ENCODE measurements at places on chromosomes 7 and 10.
A peak's percentile ranks its signal among the peaks of the same experiment; 100 is the strongest.

DNA sequence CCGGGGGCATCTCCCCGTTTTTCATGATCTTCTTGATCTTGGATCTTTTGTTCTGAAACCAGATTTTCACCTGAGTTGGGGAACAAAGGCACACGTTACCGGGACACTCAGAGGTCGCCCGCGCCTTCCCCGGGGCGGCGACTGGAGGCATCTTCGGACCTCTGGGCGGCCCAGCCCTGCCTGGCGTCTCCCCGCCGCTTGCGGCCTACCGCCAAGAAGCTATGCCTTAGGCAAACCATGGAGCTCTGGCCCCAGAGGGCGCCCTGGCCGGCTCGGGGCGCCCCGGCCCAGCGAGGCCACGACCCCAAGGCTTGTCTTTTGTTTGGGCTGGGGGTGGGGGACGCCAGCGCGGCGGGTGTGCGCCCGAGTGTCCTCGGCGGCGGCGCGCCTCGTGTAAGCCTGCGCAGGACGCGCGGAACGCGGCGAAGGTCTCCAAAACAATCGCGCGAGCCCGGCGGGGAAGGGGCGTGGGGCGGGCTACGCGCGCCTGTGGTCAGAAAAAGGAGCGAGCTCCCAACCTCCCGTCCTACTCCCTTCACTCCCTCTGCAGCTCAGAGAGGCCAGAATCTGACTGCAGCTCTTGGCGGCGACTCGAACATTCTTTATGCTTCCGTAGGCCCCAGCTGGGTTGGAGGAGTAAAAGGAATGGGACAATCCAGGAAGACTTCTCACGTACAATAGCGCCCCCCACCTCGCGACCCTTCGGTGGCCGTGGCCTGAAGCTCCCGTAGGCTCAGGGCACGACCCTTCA, 3.5 kb downstream of the DLX5 start:
- no peak for DNase-seq

GRCh38 chr10:105149371-105149891, 508.3 kb downstream of the SORCS3 start:
- no peak for DNase-seq

DNA sequence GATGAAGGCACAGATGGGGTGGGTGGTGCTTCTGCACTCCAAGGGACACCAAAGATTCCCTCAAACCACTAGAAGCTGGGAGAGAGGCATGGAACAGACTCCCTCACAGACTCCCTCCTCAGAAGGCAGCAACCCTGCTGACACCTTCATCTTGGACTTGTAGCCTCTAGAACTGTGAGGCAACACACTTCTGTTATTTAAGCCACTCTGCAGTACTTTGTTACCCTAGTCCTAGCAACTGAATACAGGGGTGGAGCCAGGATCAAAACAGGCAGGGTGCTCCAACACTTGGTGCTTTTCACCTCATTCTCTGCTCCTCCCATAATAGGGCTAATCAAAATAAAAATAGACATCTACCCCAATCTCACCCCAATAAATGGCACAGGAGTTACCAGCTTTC, 2.3 kb upstream of the GSTO1 start:
- no peak for DNase-seq

DNA sequence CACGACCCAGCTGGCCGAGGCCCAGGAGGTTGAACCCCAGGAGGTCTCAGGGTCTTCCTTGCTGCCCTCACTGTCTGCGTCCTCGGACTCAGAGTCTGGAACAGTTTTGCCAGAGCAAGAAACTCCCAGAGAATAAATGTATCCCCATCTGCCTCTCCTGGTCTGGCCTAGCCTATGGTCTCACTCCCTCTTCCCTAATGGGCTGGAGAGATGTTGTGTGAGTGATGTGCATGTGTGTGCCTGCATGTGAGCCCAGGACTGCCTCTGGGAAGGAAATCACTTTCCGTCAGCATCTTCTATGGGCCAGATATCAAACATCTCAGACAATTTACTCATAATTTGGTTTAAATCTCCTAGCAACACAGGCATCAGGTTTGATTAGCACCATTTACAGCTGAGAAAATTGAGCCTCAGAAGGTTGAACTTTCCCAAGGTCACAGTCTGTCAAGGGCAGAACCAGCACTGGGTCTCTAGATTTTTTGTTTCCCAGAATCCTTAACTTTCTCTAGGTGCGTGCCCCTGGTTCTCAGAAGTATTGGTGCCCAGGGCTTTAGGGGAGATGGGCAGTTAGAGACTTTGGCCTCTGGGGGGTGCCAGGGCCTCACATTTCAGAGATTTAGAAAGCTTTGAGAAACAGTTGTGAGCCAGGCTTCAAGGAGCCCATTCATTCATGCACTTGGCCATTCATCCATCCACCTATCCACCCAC, 4.9 kb downstream of the TMEM270 start:
- no peak for DNase-seq

DNA sequence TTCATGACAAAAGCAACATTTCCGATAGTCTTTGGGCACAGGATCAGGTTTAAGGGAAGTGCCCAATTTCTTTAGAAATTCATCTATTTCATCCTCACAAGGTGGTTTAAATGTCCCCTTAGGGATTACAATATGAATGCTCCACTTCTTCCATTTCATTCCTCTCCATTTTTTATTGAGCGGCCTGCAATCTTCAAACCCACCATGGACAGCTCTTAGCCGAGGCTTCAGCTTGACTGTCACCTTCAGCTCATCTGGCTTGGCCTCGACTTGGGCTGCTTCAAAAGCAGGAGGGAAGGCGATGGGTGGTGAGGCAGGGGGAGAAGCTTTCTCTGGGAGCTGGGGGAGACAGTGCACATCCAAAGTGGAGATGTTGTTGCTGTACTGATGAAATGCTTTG, 123.2 kb downstream of the GALNT11 start:
- DNase-seq: no peak

GRCh38 chr10:79137826-79138225, 69.1 kb downstream of the ZMIZ1 start:
- peak; percentile 48 for DNase-seq

- no peak for DNase-seq
Observed at GRCh38 chr10:34826857-34827766, 12.0 kb upstream of the PARD3 start.

DNA sequence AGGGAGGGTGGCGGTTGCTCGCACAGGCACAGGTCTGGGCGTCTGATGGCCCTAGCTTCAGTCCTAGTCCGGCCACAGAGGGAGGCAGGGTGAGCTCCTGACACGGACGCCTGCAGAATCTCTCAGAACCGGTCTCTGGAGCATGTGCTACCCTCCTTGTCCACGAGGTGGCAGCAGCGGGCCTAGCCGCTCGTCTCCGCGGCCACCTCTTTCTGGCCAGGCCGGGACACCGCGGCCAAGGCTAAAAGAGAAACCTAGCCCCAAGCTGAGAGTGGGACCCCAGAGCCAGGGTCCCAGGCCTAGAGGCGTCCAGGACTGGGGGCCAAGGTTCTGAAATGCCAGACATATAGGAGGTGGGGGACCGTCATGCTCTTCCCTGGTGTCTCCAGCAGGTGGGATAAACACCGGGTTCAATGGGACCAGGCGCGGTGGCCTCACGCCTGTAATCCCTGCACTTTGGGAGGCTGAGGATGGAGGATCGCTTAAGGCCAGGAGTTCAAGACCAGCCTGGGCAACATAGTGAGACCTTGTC, 3.2 kb upstream of the LAT2 start:
- peak; percentile 76 for DNase-seq

GRCh38 chr10:91540733-91541132, 92.1 kb downstream of the PPP1R3C start:
- no peak for DNase-seq

GRCh38 chr7:148306759-148307158, 283.8 kb upstream of the C7orf33 start:
- DNase-seq: no peak

GRCh38 chr10:51340845-51341610, 266.7 kb downstream of the PRKG1 start:
- peak; percentile 10 for DNase-seq

DNA sequence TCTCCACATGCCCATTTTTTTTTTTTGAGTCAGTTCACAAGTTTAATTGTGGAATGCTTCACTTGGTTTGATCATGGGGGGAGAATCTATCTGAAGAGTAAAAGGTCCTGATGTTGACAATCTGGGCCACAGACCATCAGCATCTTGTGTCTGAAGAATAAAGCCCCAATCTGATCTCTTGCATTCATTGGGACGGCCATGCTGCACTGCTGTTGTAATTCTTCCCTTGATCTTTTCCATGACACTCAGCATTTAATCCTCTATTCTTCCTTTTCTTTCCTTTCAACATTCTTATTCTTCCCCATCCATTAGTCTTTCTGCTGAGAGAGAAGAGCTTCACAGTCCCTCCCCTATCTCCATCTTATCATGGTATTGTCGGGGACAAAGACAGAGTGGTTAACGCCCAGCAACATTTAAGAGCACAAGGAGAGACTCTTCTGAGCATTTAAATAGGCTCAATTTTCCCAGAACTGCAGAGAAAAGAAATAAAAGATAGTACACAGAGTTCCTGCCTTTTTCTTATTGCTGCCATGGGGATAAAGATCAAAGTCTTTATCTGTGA, 1157.3 kb downstream of the SORCS3 start:
- no peak for DNase-seq

- DNase-seq: no peak
Observed at GRCh38 chr10:128476368-128476725, 350.1 kb upstream of the MKI67 start.

DNA sequence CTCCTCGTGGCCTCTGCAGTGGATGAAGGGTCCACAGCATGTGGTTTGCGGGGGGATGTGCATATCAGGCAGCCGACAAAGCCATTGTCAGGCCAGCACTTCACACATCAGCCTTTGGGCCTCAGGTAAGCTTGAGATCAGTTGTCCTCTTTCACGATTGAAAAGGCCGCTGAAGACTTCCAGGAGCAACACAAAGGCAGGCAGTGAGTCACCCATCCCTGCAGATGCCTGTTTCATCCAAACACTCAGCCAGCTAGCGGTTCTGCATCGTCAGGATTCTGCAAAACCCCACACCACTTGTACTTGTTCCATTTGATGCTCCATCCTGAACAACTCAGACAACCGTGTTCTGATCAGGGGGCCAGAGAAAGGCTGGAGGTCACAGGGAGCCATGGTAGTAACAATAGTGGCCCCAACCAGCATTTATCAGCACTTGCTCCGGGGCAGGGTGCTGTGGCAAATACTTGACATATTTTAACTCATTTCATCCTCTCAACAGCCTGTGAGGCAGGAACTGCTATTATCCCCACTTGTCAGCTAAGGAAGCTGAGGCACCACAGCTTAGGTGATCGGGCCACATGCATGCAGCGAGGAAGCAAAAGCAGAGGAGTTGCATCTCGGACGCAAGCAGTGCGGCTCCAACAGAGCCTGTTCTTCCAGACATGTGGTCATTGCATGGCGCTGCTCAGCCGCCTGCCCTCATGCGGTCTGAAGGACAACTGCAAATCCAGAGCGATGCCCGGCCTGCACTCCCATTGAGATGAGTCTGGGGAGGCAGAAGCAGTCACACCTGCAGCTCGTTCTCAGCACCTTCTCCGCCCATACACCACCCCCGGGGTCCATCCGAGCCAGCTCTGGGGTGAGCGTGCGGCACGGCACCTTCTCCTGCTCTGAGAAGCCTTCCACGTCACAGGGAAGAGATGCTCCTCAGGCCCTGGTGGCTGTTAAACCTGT, 144.9 kb downstream of the PAXIP1 start:
- no peak for DNase-seq

DNA sequence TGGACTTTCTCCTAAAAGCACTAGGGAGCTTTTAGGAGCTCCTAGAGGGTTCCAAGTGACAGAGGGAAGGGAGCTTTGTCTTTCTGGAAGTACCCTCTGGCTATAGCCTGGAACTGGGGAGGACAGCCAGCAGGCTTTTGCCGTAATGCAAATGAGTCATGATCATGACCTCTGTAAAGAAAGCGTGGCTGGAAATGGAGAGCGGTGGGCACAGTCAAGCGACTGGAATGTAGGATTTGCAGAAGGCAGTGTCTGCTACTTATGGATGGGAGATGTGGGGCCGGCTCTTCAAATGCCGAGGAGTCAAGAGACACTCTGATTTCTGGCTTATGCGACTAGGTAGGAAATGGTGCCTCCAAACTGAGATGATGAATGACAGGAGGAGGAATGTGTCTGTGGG, 34.6 kb upstream of the PLPP4 start:
- no peak for DNase-seq

DNA sequence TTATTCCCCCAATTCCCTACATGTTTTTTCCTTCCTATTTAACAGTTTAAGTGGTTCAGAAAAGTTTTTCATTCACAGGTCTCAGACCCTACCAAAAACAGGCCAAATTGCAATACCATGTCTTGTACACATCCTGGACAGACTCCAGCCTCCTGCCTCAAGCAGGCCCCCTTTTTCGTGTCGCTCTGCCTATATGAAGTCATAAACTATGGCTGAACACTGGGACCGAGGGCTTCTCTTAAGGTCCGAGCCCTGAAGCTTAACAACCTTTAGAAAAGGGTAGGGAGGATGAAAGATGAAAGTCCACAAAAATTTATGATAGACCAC, 1.4 kb downstream of the FBXW4 start:
- no peak for DNase-seq

GRCh38 chr7:36264123-36264801, 111.2 kb downstream of the EEPD1 start:
- no peak for DNase-seq

DNA sequence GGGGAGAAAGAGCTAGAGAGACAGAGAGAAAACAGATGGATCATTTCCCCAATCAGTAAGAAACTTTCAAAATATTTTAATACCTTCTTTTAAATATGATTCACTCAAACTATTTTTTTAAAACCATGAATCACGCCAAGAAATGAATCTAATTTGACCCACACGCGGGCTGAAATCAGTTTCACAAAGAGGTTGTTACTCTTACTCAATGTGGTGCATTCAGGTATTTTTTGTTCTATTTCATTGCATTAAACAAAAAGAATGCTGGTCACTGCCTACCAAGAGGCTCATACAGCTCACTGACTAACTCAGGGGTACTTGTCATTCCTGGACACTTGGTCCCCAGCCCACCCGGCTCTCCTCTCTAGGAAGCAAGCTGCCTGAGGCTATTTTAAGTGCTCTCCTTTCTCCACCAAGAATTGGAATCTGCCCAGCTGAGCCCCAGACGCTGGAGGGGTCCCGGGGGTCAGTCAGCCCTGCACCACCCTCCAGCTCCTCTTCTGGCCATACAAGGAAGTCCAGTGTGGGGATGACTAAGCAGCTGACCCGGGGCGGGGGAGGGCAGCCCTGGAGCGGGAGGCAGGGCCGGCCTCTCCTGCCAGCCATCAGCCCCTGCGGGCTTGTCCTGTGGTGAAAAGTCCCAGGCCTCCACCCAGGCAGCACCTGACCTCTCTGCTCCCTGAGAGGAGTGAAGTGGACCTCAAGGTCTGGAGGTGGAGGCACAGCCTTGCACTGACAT, 21.7 kb upstream of the PFKP start:
- DNase-seq: no peak

- peak; percentile 48 for DNase-seq
Observed at GRCh38 chr7:142485617-142486226, 227.9 kb upstream of the PRSS58 start.

DNA sequence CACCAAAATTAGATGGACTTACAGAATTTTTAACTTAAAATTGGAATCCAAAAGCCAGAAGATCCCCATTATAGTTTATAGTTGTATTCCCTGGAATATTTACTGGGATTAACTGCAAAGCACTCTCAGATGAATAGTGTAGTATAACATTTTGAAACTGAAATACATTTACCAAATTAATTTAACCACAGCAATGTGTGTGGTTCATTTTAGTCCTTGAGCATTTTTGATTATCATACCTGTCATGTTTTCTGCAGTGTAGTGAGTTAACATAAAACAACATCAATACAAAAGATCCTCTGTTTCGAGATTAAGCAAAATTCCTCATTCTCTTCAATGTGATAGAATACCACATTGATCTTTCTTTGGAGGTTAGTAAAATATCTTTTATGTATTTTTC, 3.7 kb downstream of the VIM start:
- DNase-seq: no peak
